Stomach (tissue), 19 donors: ENCODE measurements at places on chromosomes 1 and 21.

GRCh38 chr1:90558126-90558525 is 159.0 kb downstream of the BARHL2 start:
- DNase-seq = no peak

GRCh38 chr1:164699815-164700491 is 141.0 kb downstream of the PBX1 start:
- DNase-seq = no peak

GRCh38 chr1:151327903-151328674 is 873 bp upstream of the PI4KB start:
- DNase-seq = no peak

DNA sequence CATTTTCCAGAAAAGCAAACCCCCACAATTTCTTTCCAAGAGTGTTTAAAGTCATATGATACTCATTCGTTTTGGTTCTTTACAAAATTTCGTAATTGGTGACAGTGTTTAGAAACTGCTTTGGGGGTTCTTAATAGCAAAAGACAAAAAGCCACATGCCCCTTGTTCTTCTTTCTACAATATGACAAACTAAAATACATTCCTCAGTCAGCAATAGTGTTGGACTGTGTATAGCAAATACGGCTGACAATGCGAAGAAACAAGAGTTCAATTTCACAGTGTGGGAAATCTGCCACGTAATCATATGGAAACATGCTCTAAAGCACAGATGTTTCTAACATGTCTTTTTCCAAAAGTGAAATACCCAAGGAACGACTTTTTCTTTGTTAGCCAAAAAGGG is 7.6 kb upstream of the IFNAR1 start:
- peak; percentile 69 for DNase-seq

- no peak for DNase-seq
Observed at GRCh38 chr1:56099766-56100265, 479.5 kb downstream of the PLPP3 start.

- no peak for DNase-seq
Observed at GRCh38 chr1:44073528-44073927, 42.3 kb upstream of the SLC6A9 start.

DNA sequence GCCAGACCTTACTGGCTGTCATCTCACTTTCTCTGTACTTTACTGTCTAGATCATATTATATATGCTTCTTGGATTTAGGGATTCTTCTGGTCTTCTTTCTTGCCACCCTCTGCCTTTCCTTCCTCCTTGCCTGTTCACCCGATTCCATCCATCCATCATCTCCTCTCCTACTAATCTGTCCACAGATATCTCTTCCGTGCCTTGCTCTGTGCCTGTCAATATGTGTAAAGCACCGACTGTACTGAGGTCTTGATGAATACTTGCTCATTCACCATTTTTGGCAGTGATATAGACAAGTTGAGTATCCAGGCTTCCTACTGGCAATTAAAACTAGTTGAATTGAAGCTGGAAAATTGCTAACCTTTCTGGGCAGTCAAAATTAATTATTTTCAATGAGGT is 8.1 kb downstream of the FMN2 start:
- DNase-seq = no peak

- DNase-seq = no peak
Observed at GRCh38 chr1:56852476-56852875, 2.1 kb upstream of the C8A start.

DNA sequence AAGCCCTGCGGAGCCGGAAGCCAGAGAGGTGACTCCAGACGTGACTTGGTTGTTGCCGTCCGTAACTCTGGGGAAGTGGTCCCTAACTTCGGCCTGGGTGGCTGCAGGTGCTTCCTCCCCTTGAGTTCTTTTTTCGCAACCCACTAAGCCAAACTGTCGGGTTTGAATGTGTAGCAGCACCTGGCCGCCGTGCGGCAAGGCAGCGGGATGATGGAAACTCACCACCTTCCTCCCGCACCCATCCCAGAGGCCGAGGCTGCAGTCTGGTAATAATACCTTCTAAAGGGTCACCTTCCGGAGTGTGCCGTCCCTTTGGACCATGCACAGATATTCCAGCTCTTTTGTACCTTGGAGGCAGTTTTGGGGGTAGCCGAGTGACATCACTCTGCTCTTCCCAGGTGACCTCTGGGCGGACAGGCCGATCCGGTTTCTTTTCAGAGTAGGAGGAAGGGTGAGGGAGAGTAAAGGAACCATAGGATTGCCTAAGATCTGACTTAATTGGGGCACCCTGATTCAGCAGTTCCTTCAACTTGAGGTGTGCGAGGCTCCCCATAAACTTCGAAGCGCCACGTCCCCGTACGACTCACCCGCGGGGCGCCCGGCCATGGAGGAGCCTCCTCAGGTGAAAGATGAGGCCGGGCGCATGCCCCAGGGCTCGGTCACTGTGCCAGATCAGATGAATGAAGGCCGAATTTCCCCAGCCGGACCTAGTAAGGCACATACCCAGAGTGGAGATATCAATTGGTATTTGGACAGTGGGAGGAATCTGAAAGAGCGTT is 1.0 kb downstream of the KCNK1 start:
- peak; percentile 42 for DNase-seq

GRCh38 chr1:192550922-192551534 is 24.5 kb upstream of the RGS1 start:
- no peak for DNase-seq

DNA sequence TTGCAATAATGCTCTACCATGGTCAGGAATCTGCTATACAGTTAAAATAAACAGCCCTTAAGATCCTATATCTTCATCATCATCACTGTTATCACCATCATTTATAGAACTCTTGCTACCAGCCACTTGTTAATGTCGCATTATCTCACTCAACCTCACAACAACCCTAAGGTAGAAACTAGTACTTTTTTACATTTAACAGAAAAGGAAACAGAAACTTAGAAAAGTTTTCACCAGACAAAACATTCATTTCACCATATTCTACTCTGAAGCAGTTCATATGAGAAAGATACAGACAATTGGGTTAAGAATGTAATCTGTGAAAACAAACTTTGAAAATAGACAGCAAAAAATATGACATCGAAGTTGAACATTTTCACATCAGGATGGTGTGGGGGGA is 262.6 kb downstream of the ATG4C start:
- no peak for DNase-seq

DNA sequence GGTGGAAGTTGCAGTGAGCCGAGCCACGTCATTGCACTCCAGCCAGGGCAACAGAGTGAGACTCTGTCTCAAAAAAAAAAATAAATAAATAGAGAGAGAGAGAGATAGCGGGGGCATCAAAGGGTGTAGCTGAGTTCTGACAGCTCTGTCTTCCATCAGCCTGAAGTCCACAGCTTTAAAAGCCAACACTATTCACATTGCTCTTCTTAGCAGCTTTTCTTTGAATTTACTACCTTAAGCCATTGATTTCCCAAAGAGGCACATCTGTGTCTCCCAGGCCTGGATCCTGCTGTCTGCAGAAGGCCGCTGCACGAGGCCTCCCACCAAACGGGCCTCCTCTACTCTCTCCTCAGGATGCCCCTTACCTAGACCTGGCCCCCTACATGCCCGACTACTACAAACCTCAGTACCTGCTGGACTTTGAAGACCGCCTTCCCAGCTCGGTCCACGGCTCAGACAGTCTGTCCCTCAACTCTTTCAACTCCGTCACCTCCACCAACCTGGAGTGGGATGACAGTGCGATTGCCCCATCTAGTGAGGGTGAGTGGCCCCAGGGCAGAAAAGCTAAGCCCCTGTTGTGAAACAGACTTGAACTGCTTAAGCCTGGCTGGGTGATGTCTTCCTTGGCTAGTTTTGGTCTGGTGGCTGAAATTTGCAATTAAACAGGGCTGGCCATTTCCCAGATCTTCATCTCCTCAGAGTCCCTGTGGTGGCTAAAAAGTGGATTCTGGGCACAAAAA is 16.5 kb upstream of the SLC25A34 start:
- no peak for DNase-seq

DNA sequence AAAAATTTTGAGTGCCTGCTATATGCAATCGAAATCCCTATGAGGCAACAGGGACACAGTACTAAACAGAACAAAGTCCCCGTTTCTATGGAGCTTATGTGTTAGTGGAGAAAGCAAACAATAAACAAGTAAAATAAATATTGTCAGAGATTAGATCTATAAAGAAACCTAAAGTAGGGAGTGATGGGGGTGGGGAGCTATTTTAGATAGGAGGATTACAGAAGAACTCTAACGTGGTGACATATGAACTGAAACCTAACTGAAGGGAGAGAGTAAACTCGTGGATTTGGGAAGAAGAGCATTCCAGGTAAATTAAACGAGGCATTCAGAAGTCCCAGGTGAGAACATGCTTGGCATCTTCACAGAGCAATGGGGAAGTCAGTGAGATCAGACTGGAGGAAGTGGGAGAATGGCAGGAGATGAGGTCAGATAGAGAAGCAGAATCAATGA is 154.5 kb downstream of the DENND1B start:
- no peak for DNase-seq

- no peak for DNase-seq
Observed at GRCh38 chr1:109642626-109643025, 13.3 kb upstream of the GSTM4 start.

GRCh38 chr1:15810073-15810472 is 2.6 kb upstream of the UQCRHL start:
- no peak for DNase-seq

GRCh38 chr1:202762019-202762418 is 46.2 kb downstream of the KDM5B start:
- DNase-seq = no peak

DNA sequence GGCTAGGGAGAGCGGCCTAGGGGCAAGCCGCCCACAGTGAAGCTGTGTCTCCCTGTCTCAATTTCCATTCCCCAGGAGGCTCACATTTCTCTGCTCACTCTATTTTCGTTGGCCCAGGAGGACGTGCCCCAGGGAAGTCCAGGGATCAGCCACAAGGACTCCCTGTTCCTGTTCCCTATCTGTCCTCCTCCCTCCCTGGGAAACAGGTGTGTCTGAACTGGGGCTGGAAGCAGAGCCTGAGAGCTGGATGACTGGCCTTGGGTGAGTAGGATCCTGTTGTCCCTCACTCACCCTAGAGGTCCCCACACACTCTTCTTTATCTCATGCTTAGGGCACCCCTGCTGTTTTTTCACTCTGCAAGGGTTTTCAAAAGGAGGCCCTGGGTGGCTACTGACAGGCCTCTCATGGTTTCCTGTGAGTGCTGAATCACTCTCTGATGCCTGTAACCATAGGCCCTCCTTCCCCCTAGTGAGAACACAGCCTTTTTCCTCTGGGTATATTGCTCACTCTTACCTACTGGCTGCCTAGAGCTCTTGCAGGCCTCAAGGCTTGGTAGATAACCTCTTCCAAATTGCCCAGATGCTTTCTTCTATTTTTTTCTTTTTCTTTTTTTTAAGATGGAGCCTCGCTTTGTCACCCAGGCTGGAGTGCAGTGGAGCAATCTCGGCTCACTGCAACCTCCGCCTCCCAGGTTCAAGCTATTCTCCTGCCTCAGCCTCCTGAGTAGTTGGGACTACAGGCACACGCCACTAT is 3.3 kb upstream of the UTP11 start:
- DNase-seq = no peak

GRCh38 chr21:38824124-38824822 is 18.5 kb downstream of the ETS2 start:
- peak; percentile 67 for DNase-seq

GRCh38 chr1:156703741-156704140 is 1.6 kb downstream of the CRABP2 start:
- no peak for DNase-seq

- no peak for DNase-seq
Observed at GRCh38 chr1:41724248-41724647, 194.5 kb downstream of the HIVEP3 start.

GRCh38 chr1:211468595-211468994 is 23.4 kb downstream of the RD3 start:
- DNase-seq = no peak

- DNase-seq = no peak
Observed at GRCh38 chr1:6292102-6292501, 31.2 kb upstream of the GPR153 start.

DNA sequence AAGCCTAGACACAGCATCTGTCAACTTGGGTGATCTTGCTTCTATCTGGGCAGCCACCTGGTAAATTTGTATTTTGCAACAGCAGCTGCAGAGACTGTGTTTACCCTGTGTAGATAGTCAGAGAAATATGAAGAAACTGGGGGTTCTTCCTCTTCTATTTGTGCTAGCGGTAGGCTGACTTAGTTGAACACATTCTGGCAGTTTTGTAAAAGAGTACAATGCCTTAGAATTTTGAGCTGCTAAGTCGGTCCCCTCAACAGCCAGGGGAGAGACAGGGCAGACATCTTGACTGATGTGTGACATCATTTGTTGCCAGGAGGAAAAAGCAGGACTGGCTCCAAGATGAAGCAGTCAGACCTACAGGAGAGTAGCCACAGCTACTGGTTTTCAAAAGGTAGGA is 53.7 kb downstream of the KCNJ6 start:
- no peak for DNase-seq

DNA sequence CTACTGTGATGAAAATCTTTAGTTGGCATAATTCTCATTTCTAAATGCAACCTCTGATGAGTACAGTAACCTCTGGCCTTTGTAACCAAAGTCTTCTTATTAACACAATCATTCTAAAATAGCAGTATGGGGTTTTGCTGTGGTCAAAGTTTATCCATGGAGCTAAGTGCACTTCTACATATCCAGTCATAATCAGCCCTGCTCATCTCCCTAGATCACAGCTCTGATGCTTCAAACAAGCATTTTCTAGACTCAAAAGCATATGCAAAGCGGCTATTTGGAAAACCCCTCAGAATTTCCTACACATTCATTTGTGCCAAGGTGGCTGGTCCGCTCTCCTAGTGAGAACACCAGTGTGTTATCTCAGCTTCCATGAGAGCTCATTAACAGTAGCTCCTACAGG is 418.6 kb downstream of the MRPL39 start:
- DNase-seq = no peak

- DNase-seq = peak; percentile 67
Observed at GRCh38 chr1:233707153-233707879, 93.4 kb downstream of the KCNK1 start.

- DNase-seq = no peak
Observed at GRCh38 chr1:41639332-41639936, 155.0 kb upstream of the EDN2 start.

- DNase-seq = peak; percentile 15
Observed at GRCh38 chr1:231272880-231273279, 31.9 kb downstream of the GNPAT start.

- DNase-seq = no peak
Observed at GRCh38 chr1:67407498-67407897, 22.7 kb downstream of the SERBP1 start.

- DNase-seq = no peak
Observed at GRCh38 chr1:178126741-178127185, 32.9 kb downstream of the RASAL2 start.

DNA sequence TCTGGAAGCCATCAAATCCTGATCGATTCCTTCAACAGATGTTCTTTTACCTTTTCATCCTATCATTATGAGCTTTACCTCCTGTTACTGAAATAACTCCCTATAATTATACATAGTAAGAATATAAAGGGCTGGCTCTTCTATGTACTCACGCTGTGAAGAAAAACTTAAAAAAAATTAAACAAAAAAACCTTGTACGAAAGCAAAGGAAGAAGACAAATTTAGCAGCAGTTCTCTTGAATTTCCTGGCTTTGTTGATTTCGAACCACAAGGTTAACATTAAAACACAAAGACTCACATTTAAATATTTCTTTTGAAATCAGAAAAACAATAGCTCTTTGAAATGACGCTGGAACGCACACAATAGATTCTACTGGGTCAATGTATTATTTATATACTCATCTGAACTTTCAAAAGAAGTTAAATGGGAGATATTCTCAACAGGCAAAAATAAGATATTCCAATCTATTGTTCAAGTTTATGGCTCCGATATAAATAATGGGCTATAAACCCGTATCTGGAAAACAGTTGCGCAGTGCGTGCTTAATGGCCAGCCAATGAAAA is 13.6 kb upstream of the SPEN start:
- DNase-seq = peak; percentile 22

- no peak for DNase-seq
Observed at GRCh38 chr1:188715566-188715965, 1762.1 kb downstream of the BRINP3 start.
